ENCODE measurements at places on chromosomes 13 and 19. TPM values are rescaled to one million over a fixed set of nuclear protein-coding genes. Genes with fewer than 3 reads are reported as not detected.

- DNase-seq: no peak
Measured at GRCh38 chr13:101784313-101784712, 331.8 kb downstream of the ITGBL1 start.

DNA sequence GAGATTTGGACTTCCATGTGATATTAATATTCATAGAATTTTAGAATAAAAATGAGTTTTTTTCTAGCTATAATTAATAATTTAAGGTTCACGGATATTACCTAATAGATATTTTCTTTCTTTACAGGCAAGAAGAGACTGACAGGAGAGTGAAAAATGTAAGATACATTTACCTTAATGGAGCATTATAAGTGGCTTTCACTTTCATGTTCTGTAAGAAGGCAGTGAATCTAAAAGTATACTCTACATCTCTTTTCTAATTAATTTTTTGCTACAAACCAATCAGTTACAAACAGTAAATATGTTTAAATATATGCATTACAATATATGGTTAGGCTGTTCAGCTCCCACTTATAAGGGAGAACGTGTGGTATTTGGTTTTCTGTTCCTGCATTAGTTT, 159.1 kb downstream of the LMO7 start:
- no peak for DNase-seq

GRCh38 chr13:82672248-82672647, 1210.0 kb downstream of the SLITRK1 start:
- no peak for DNase-seq

DNA sequence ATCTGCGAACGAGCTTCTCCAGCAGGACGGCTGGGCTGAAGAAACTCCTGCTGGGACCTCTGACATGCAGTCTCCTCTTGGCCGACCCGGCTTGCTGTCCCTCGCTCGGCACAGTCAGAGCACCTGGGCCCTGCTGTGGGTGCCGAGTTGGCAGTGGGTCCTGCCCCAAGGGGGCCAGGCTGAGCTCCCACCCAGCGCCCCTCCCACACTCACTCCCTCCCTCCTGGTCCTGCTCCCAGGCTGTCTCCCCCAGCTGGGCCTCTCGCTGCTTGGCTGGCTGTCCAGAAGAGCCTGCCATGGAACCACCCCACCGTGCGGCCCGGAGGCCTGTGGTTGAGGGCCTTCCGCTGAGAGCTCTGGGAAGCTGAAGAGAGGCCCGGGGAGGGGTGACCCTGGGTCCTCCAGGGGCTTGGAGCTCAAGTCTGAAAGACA, 6.0 kb downstream of the AKT2 start:
- DNase-seq: no peak

GRCh38 chr19:30781519-30781918, 409.3 kb downstream of the ZNF536 start:
- no peak for DNase-seq

DNA sequence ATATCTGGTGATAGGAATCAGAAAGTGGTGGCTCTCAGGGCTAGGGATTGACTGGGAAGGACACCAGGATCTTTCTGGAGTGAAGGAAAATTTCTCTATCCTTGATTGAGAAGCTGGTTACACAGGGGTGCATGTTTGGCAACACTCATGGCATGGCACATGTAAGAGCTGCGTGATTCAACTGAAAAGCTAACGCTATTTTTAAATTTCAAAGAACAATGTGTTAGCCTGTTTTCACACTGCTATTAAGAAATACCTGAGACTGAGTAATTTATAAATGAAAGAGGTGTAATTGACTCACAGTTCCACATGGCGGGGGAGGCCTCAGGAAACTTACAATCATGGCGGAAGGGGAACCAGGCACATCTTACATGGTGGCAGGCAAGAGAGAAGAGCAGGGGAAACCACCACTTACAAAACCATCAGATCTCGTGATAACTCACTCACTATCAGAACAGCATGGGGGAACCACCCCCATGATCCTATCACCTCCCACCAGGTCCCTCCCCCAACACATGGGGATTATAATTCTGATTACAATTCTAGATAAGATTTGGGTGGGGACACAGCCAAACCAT, 7.4 kb downstream of the SIGLEC8 start:
- no peak for DNase-seq

DNA sequence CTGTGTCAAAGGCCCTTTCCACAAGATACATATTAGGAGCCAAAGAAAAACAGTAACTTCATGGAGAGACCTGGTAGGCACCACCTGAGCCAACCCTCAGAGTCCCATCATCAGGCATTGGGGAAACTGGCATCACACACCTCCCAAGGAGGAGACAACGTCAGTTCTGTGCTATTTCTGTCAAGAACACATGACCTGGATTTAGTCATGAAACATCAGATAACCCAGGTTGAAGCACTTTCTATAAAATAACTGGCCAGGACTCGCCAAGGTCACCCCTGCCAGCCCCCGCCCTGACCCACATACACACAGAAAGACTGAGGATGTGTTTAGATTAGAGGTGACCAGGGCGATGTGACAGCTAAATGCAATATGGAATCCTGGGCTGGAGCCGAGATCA, 35.6 kb downstream of the COL4A1 start:
- DNase-seq: no peak

DNA sequence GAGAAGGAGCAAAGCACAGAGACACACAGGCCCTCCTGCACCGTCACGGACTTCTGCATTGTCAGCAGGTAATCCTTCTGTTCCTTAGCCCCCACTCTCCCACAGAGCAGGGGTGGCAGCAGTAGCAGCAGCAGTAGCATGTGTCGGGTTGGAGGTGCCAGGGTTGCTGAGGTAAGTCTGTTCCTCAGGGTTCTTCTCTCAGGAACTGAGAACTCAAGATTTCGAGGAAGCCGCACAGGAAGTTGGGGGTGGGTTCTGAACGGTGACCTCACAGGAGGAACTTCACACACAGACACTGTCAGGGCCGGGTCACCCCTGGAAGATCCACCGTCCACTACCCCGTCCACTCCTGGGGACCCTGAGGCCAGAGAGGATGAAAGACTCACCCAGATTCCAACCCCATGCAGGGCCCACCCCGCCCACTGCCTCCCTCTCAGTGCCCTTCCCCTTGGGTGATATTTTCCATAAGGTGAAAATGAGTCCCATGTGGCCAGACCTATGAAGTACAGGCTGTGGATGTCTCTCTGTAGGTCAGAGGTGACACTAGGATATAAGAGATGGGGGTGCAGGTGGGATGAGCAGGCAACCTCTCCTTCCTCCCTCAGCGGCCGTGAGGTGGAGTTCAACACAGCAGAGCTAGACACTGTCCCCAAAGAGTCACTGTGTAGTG, at the start of gene SIGLEC12:
Gene SIGLEC12 (minus strand): TSS at position 207 of the 670 bp plus-strand sequence. CDS start 67 bp downstream, at position 140.
- peak; percentile 36 for DNase-seq

DNA sequence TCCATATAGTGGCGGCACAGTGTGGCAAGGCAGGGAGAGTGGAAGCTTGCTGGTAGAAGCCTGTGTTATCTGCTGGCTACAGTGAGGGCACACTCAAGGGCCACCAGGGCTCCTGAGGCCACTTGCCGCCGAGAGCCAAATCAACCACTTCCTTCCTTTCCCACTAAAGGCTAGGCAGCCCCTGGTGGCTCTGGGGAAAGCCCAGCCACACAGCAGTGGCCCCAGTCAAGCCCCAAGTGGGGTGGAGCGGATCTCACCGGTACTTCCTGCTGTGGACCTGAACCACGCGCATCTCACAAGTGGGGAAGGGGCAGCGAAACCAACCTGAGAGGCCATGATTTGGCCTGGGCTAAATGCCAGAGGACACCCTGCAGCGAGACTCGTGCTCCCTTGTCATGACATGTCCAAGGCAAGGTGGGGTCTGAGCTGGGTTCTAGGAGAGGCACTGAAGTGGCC, 21.9 kb upstream of the SLC35E1 start:
- peak; percentile 72 for DNase-seq

GRCh38 chr13:62243106-62243505, 827.5 kb upstream of the PCDH20 start:
- no peak for DNase-seq

DNA sequence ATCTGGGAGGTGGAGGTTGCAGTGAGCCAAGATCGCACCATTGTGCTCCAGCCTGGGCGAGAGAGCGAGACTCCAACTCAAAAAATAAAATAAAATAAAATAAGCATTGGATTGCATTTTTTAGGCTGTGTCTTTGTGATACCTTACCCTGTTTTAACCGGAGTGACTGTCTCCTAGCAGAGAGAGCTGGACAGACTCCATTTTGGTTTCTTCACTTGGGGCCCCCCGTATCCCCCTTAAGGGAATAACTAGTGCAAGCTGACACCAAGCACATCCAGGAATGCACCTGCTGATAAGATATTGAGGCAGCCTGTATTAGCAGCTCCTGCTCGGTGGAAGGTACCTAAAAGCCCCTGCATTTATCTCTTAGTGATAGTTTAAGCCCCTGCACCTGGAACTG, 20.8 kb upstream of the GPR32 start:
- DNase-seq: no peak

DNA sequence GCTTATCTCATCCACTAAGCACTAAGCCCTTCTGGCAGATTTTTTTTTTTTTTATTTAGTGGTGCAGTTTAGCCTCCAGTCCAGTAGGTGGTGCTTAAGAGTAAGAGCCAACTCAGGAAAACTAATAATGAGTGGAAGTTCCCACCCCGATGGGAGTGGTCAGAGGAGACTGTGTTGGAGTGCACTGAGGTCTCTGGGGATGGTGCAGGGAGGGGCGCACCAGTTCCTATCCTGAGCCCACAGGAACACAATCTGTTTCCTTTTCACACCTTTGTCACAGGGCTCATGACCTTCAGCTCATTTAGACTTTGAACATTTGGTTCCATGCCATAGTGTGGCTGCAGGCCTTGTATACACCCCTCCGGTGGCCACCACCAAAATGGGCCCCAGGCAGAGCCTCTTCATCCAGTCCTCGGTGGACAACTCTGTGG, 367.4 kb downstream of the SPRY2 start:
- DNase-seq: no peak

- DNase-seq: no peak
Measured at GRCh38 chr19:45280471-45280961, 29.4 kb downstream of the MARK4 start.

- DNase-seq: no peak
Measured at GRCh38 chr13:73142071-73142470, 83.3 kb downstream of the KLF5 start.

The CDX2 gene
- total RNA-seq: not detected

The CLDN10 gene
- total RNA-seq: not detected

The F10 gene
- not detected for total RNA-seq

The DLL3 gene
- total RNA-seq: 0.19 TPM

The FCER2 gene
- total RNA-seq: 0.26 TPM

The C19orf18 gene
- total RNA-seq: 0.91 TPM

The CEACAM8 gene
- total RNA-seq: not detected

Measured in activated naive CD8-positive, alpha-beta T cell treated with anti-CD3 and anti-CD28 coated beads, Interleukin-2, amount 10 ng/mL, durations not matched to agents 7 days and 5 days (primary cell).